Kidney tubule cell (primary cell): ENCODE measurements at places on chromosomes 7 and 10.
A peak's percentile ranks its signal among the peaks of the same experiment; 100 is the strongest.

- DNase-seq = no peak
Observed at GRCh38 chr7:106692450-106693051, 31.6 kb upstream of the CCDC71L start.

DNA sequence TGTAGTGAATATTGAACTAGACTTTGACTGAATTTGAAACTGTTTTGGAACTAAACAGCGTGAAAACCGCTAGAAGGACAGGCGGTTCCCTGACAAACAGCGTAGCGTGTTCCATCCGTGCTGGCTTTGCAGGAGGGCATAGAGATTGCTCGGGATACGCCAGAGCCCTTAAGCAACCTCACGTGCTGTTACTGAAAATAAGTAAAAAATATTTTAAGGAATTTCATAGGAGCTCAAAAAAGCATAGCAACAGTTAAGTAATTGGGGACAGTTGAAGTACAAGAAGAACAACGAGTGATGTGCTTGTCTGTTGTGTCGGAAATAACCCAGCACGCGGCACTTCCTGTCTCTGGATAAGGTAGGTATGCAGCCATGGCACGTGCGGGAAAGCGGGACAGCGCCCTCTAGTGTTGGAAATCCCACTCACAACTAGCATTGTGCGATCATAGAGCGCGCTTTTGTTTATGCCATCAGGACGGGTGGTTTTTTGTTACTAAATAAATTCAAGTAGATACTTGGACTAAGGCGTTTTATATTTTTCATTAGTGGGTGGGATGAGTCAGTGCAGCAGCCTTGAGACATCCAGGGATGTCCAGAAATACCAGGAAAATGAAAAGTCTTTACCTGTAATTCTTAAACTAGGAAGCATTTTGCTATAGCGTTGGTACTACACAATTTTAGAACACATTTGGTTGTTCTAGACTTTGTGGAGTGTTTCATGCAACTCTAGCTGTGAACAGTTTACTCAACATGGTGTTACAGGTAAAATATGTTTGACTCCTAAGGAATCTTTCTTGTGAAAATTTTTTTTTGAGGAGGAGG lies 50.4 kb downstream of the DNAJB6 start:
- peak; percentile 77 for DNase-seq

- no peak for DNase-seq
Observed at GRCh38 chr10:12077580-12078180, 8.9 kb downstream of the DHTKD1 start.

DNA sequence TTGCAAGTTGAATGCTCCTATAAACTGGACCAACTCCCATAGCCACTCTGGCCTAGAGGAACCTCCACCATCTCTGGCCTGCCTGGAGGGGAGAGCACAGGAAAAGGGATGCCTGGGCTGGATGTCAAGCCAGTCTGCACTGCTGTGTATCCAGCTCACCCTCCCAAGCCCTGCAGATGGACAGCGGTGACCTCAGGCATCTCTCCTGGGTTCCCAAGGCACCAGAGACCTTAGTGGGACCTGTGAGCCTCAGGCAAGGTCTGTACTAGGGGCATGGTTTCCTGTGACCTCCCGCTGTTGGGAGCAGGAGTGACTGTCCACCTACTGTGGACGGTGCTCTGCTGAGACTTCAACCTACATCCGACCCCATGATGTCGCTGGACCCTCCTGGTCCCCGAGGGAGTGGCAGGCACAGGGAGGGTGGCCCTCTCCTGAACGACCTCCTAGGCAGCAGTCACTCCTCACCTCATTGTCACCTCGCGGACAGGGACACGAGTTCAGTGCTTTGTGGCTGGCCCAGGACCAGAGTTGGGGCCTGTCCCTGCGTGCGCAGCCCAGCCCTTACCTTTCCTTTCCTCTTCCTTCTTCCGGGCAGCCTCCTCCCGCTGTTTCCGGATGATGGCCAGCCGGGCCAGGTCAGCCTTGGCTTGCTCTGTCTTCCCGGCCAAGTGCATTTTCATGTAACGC lies 11.0 kb downstream of the PDAP1 start:
- DNase-seq = no peak

- no peak for DNase-seq
Observed at GRCh38 chr7:105617280-105618015, 36.2 kb upstream of the EFCAB10 start.
